ENCODE measurements at places on chromosomes 6 and 20.

DNA sequence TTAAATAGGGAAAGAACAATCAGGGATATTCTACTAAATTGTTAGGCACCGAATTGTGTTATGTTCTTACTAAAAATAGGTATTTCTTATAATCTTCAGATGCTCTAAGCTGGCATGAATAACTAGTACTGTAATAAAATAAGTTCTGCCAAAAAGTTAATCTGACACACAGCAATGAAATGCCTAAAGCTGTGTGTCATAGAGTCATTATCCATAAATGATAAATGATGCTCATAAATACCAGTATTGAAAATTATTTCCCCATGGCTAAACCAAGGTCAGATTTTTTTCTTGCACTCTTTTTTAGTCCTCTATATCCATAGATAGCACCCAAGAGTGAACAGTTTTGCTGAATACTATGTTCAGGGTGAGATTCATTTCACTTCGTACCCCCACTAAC, 11.7 kb upstream of the PRIM2 start:
- no peak for DNase-seq

DNA sequence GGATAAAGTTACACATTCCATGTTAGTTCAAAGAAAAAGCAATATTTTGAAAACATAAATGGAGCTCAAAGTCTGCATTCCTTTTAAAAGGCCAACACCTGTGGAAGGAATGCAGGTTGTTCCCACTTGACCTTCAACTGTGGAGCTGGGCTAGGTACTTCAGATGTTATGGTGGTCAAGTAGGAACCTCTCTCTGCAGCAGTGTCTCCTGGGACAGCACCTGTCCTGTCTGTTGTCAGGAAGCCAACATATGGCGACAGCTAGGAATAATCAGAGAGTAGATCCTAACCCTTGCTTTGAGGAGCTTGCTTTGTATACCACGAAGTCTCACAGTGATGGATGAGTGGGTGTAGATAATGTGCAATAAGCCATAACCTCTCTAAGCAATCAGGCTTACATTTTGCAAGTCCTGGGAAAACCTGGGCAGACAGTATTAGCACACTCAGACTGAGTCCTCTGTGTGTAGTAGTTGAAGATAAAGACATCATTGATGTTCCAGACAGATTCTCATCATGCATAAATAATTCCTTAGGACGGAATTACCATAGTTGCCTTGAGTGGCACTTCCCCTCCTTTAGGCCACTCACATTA, 347.5 kb downstream of the PRL start:
- DNase-seq, result no peak

DNA sequence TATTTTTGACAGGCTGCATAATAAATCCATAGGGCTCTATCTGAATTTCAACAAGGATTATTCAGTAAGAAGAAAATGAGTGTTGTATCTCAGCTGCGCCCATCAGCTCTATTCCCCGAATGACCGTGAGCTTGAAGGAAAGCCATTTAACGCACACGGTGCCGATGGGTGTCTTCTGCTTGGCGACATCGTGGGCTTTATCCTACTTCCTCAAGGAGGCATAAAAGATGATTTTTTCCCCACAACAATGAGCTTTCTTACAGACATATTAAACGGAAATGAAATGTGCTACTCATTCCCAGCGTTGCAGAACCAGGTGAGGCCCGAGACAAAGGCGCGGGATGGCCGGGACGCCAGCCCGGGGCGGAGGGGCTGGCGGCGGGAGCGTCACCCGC, 710 bp downstream of the DYNLT1 start:
- DNase-seq, result no peak

- no peak for DNase-seq
Observed at GRCh38 chr20:51353491-51353890, 189.0 kb downstream of the NFATC2 start.

Measured in HL-60 (cell line).